ENCODE measurements at places on chromosomes 7 and 10.

GRCh38 chr10:132204781-132205473 lies 18.2 kb downstream of the DPYSL4 start:
- no peak for DNase-seq

DNA sequence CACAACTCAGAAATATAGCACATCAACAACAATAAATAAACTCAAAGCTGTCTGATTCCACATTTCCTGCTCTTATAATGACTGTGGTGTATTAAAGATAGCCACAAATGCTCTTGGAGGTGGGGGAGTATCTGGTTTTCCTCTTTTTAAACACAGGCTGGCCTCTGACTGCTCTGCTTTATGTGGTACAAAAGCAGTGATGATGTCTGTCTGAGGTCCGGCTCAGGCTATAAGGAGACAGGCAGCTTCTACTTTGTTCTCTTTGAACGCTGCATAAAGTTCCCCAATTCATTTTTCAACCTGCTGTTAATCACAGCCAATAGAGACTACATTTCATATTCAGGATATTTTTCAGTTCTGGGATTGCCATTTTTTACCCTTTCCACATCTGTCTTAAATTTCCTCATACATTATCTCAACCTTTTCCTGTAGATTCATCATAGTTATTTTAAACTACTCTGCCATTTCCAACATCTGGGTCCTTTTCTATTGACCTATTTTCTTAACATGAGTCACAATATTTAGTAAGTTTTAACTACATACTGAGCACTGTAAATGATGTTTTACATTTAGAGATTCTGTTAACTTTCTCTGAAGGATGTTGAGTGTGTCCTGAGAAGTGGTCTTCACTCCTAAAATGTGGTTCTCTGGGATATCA lies 64.9 kb downstream of the CRPPA start:
- DNase-seq: no peak

DNA sequence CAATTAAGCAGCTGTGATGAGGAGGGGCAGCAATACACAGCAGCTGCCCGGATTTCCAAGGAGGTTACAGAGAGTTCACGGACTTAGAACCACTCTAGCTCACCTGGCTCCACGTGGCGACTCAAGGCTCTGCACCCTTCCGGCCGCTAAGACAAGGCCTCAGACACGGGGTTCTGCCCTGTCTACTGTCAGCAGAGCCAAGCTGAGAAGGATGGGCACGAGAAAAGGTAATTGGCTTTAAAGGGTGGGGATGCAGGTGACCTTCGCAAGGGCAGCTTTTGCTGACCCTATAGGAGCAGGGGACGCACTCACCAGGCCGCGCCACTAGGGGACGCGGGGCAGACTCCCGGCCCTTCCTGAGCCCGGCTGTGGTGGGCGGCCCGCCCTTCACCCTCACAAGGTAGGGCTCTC lies 152.4 kb downstream of the KIF20B start:
- DNase-seq: no peak

DNA sequence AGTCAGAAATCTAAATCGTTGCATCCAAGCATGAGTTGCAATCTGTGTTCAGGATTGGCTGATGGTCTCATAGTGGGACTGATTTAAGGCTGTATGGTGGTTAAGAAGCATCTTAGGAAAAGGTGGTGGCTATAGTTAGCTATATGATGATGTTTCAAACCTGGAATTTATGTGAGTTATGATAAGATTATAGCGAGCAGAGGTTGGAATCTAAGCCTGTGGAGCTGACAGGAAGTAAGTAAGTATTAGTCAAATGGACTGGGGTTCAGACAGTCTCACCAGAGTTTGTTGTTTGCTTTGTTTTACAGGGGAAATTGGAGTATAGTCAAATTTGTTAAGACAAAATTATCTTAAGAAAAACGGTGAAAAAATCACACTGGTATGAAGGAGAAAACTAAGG lies 56.7 kb downstream of the ANKRD7 start:
- no peak for DNase-seq

- no peak for DNase-seq
These were observed 119.5 kb downstream of the DOCK4 start for GRCh38 chr7:112086496-112087254.

- no peak for DNase-seq
These were observed 63.1 kb downstream of the MALRD1 start for GRCh38 chr10:19111501-19112267.

- no peak for DNase-seq
These were observed 80.3 kb downstream of the PLXNA4 start for GRCh38 chr7:132495936-132496335.

- DNase-seq: no peak
These were observed 253.7 kb upstream of the PITRM1 start for GRCh38 chr10:3426190-3426845.

DNA sequence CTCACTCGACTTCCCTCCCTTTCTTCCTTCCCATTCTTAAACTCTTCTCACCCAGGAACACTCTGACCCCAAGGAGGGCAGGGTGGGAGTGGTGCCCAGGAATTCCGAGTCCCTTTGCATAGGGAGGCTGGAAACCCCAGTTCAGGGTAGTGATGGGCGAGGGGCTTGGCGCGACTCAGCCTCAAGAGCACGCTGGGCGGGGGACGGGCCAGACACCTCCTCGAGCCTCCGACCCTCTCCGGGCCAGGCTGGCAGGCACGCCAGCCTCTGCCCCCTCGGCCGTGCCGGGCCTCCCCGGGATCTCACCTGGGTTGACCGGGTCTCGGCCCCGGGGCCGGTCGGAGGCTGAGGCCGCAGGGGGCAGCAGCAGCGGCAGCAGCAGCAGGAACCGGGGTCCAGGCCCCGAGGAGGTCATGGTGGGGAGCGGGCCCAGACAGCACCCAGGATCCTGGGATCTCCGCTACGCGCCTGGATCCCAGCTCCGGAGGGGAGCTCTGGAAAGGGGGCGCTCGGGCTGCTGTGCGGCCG lies 457 bp downstream of the PLOD3 start:
- no peak for DNase-seq

GRCh38 chr10:76136961-76137360 lies 705.5 kb downstream of the LRMDA start:
- DNase-seq: no peak
